ENCODE measurements at places on chromosomes 5 and 9.

- no peak for DNase-seq
Measured at GRCh38 chr5:144189800-144190429, 19.2 kb downstream of the KCTD16 start.

DNA sequence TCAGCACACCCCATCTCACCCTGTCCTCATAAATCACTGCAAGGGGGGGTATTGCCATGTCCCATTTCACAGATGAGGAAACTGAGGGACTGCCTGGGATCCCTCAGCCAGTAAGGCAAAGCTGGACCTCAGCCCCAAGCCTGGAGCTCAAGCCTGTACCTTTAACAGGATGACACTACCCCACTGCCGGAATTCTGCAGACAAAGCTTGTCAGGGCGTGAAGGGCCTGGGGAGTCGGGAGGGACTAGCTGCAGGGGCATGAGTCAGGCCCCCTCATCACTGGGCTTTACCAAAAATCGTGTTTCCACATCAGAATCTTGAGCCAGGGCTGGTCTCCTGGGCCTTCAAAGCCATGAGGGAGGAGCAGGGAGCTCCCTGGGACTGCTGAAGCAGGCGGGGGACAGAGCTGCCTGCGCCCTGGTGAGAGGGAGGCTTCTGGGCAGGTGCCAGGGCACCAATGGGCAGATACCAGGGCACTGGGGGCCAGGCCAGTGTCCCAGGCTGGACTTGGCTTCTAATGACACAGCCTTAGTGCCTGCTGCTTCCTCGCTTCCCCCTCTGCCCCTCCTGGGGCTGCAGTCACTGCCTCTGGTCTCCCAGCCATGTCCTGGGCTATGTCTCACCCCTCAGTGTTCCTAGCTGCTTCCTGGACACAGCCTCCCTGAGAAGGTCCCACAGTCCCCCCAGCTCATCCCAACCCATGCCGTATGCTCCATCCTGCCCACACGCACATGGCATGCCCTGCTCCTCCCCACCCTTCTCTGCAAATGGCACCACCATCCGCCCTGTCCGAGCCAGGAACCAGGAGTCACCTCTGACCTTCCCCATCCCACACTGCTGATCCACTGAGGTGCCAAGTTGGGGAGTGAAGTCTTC, 80.7 kb downstream of the LMX1B start:
- DNase-seq = peak; percentile 11

- no peak for DNase-seq
Measured at GRCh38 chr9:114718801-114719221, 36.8 kb upstream of the TEX48 start.

- no peak for DNase-seq
Measured at GRCh38 chr9:124800306-124801259, 23.6 kb downstream of the OLFML2A start.

DNA sequence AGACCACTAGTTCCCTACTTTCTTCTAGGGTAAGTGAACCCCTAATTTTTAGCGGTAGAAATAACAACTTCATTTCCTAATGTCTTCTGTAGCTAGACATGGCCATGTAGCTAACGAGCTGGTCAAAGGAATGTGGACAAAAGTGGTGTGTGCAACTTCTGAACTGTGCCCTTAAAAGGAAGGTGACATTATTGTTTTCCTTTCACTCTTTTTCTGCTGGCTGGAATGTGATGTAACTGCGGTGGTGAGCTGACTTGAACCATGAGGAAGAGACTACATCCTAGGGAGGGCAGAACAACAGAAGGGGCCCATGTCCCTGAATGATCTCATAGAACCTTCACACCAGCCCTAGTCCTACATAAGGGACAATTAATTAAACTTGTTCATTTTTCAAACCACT, 1.3 kb upstream of the SNX2 start:
- no peak for DNase-seq

DNA sequence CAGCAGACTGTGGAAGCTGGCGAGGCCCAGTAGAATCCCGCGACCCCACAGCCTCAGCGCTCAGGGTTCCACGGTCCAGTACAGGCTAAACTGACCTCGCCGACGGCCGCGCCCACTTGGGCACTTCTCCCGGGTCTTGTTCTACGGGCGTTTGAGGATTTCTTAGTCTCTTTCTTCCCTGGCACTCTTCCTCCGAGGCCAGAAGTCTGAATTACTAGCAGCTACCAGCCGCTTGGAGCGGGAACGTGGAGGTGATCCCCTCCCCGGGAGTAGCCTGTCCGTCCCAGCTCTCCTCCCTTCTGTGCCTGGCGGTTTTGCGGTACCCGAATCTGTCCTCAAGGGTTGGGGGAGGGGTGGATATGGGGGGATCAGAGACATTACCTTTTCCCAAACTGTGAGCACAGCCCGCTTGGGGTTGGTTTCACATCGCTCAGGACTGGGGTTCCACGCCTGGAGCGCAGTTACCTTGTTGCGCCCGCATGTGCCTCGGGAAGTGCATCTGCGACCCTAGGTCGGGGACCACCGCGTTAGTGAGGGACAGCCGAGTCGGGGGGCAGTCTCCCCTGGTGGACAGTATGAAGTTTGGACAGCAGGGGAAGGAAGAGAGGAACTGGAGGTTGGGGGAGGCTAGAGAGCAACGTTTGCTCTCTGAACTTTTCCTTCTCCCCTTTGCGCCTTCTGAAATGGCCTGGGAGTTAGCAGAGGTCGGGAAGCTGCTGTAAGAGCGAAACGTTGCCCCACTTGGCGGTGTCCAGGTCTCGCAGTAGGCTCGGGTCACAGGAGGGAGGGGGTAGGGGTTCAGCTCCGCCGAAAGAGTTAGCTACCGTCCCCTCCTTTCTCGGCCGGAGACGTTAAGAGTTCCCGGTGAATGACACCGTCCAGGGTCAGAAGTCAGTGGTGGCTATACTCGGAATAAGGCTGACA, 190.8 kb downstream of the MEF2C start:
- peak; percentile 57 for DNase-seq

DNA sequence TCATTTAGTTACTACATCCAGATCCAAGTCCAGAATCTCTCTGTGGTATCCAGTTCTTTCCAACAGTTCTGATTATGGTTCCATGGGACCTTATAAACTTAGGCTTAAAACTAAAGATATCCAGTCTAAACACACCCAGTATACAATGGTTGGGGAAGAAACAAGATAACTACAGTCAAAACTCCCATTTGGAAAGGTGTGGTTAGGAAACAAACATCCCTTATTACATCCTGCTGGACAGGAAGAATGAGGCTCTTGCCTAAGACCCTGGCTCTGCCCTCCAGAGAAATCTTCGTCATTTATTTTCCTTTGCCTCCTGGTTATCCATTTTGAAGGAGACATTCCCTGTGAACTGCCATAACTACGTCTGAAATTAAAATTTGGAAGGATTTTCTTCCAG, 64.6 kb upstream of the EPB41L4A start:
- DNase-seq = no peak

DNA sequence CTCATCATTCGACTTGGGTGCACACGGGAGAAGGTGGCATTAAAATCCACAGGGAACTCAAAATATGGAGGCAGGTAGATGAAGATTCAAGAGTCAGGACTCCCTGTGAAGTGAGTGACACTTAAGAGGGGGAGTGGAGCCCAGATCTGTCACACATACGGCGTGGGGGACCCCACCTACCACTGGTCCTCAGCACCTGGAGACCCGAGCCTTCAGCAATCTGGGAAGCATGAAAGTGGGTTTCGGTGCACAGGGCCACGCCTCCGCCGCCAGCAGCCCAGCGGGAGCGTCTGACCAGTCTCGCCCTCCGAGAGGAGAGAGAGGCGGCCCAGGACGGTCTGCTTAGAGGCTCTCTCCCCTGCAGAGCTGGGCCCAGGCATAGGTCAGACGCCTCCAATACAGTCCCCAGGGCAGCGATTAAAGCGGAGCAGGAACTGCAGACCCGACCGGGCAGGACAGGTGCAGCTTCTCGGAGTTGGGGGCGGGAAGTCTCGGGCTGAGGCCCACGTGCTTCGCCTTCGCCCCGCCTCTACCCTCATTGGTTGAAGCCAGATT, 639 bp upstream of the SLC2A8 start:
- no peak for DNase-seq
